ENCODE measurements at places on chromosomes 2 and 18. TPM values are rescaled to one million over a fixed set of nuclear protein-coding genes. Genes with fewer than 3 reads are reported as not detected.
A peak's percentile ranks its signal among the peaks of the same experiment; 100 is the strongest.

DNA sequence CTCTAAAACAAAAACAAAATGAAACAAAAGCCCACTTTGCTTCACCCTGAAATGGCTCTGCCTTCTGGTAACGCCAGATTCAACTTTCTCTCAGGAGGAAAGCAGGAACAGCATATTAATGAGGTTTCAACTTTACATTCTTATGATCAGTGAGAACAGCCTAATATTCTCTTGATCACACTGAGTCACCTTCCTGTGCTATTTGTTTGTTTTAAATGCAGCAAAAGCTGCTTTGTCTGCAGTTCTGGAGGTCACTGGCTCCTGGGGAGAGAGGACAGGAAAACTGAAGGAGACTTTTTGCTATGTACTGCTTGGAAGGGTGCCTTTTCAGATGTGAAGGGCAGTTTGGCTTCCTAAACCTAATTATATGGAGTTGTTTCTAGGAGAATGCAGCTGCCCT is 48.1 kb downstream of the MAIP1 start:
- no peak overlapping the region for H3K4me3 ChIP-seq
- H3K27ac ChIP-seq = no peak overlapping the region
- no peak for DNase-seq
- H3K27me3 ChIP-seq = no peaks in the 10 kb centered on the region
- no peaks in the 10 kb centered on the region for H3K36me3 ChIP-seq
- H3K4me1 ChIP-seq = peaks cover 9% of the 10 kb centered on the region

DNA sequence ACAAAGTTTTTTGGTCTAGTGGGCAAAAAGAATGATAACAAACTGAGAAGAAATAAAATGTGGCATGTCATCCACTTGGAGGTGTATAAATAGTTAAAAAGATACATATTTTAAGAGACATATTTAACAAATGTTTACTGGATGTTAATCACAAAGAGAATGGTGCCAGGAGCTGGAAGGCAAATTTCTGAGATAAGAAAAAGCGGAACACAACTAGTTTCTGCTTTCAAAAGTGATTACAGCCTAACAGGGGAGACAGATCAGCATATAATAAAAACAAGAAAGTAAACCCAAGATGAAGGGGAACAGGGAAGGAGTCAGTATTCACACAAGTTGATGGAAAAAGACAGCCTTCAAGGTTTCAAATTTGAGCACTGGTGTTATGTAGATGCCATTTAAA is 91.3 kb downstream of the OLA1 start:
- no peak for DNase-seq
- H3K4me3 ChIP-seq = no peak overlapping the region
- H3K4me1 ChIP-seq = peaks cover 8% of the 10 kb centered on the region
- H3K27ac ChIP-seq = no peak overlapping the region
- H3K36me3 ChIP-seq = no peaks in the 10 kb centered on the region

- H3K4me3 ChIP-seq = no peak overlapping the region
- peaks cover 31% of the 10 kb centered on the region for H3K36me3 ChIP-seq
- H3K27ac ChIP-seq = no peak overlapping the region
- no peak for DNase-seq
- H3K4me1 ChIP-seq = peaks cover 13% of the 10 kb centered on the region
Measured at GRCh38 chr2:229875549-229875948, 46.3 kb downstream of the TRIP12 start.

CD207 gene
- not detected for total RNA-seq

DNA sequence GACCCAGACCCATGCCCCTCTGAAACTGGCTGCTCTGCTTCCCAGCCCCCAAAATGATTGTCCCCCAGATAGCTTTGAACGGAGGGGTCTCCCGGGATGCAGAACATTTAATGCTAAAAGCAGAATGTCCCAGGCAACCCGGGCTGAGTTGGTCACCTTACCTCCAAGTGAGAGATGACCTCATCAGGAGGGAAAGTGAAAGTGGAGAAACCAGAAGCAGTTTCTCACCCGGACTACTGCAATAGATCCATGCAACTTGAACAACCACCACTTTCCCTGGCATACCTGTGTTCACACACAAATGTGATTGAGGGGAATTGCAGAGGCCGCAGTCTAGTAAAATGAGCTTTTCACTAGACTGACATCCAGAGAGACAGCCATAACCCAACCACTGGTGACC is 75.3 kb upstream of the NPAS2 start:
- H3K4me1 ChIP-seq = peaks cover 60% of the 10 kb centered on the region
- peak overlapping the region; percentile 40 for H3K4me3 ChIP-seq
- H3K36me3 ChIP-seq = no peaks in the 10 kb centered on the region
- H3K27me3 ChIP-seq = no peaks in the 10 kb centered on the region

All from Calu3 (cell line).